Vagina (tissue), 2 donors: ENCODE measurements at places on chromosomes 3 and 15.

GRCh38 chr15:71066983-71067382 lies 48.3 kb upstream of the THSD4 start:
- no peak for DNase-seq
- H3K36me3 ChIP-seq: no peaks in the 10 kb centered on the region
- H3K27ac ChIP-seq: no peak overlapping the region
- no peaks in the 10 kb centered on the region for H3K27me3 ChIP-seq

- H3K4me1 ChIP-seq: no peaks in the 10 kb centered on the region
- no peak for DNase-seq
- H3K27ac ChIP-seq: no peak overlapping the region
- H3K36me3 ChIP-seq: no peaks in the 10 kb centered on the region
- no peaks in the 10 kb centered on the region for H3K27me3 ChIP-seq
These were observed 318.4 kb upstream of the GOLIM4 start for GRCh38 chr3:168414149-168414548.

GRCh38 chr15:64979252-64979710 lies 10.4 kb downstream of the SPG21 start:
- H3K4me3 ChIP-seq: no peak overlapping the region
- no peaks in the 10 kb centered on the region for H3K36me3 ChIP-seq
- no peak for DNase-seq
- no peak overlapping the region for H3K27ac ChIP-seq

GRCh38 chr15:40379374-40379773 lies 3.1 kb upstream of the KNSTRN start:
- H3K36me3 ChIP-seq: no peaks in the 10 kb centered on the region
- no peak overlapping the region for H3K27ac ChIP-seq
- no peak overlapping the region for H3K4me3 ChIP-seq
- DNase-seq: no peak
- no peaks in the 10 kb centered on the region for H3K27me3 ChIP-seq

DNA sequence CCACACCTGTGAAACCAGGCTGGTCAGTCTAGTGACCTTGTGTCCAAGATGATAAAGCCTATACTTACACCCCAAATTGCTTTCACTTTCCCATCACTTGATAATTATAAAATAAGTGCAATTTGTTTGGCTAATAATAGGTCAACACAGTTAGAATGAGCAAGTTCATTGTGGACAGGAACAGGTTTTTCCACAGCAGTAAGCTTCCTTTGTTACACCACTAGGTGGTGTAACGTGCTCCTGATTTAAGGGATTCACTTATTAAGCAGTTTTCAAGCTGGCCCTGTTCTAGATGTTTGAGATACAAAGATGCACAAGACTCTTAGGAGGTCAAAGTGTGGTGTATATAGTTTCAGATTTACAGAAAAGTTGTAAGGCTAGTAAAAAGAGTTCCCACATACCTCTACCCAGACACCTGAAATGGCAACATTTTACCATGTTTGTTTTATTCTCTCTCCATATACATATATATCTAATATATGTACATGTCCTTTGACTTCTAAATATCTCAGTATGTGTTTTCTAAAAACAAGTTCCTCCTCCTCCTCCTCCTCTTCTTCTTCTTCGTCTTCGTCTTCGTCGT lies 6.8 kb upstream of the MFSD1 start:
- H3K27me3 ChIP-seq: no peaks in the 10 kb centered on the region
- H3K4me1 ChIP-seq: peaks cover 4% of the 10 kb centered on the region
- DNase-seq: no peak

GRCh38 chr15:59367022-59367451 lies 5.6 kb downstream of the MYO1E start:
- H3K36me3 ChIP-seq: no peaks in the 10 kb centered on the region
- DNase-seq: no peak
- no peaks in the 10 kb centered on the region for H3K27me3 ChIP-seq
- H3K4me1 ChIP-seq: peaks cover 38% of the 10 kb centered on the region
- H3K27ac ChIP-seq: no peak overlapping the region
- H3K4me3 ChIP-seq: no peak overlapping the region
